ENCODE measurements at places on chromosomes 12 and 14.

- DNase-seq, result no peak
Measured at GRCh38 chr14:103118018-103118662, 5.1 kb upstream of the TNFAIP2 start.

- no peak for DNase-seq
Measured at GRCh38 chr12:92337128-92337527, 191.5 kb upstream of the BTG1 start.

DNA sequence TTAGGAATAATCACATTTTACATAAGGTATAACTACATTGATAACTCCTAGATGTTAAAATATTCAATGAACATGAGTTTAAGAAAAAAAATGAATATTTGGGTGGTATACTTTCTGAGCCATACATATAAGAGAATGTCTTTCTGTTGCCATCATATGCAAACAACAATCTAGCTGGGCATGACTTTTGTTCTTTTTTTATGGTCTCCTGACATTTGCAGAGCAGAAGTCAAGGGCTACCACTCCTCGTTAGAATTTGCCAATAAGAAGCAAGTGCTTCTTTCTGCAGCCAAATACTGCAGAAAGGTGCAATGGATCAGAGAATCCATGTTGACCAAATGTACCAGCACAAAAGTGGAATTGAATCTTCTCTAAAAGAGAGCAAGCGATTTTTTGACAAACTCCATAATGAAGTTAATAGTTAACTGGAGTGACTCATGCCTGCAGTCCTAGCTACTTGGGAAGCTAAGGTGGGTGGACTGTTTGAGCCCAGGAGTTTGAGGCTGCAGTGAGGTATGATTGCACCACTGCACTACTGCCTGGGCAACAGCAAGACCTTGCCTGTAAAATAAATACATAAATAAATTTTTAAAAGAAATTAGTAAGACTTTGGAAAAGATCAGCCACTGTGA lies 25.5 kb upstream of the CCDC91 start:
- no peak for DNase-seq

DNA sequence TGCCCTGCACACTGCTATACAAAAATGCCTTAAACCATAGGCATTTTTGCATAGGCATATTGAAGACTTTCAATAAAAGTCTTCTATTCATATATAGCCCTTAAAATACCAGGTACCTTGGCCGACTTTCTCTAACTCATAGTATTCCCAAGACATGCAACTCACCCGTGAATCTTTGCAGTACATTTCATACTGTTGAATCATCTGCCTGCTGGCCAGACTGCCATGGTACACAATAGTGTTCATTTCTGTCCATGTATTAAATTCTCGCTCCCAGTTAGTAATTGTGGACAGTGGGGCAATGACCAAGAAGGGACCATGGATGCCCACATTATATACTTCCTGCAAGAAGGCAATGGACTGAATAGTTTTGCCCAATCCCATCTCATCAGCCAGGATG lies 24.3 kb upstream of the SUPT16H start:
- DNase-seq, result no peak

GRCh38 chr12:27900920-27901879 lies 71.3 kb downstream of the PTHLH start:
- DNase-seq, result no peak

GRCh38 chr12:132146772-132147422 lies 2.6 kb downstream of the NOC4L start:
- no peak for DNase-seq

- no peak for DNase-seq
Measured at GRCh38 chr14:74978416-74978947, 23.1 kb upstream of the PGF start.

DNA sequence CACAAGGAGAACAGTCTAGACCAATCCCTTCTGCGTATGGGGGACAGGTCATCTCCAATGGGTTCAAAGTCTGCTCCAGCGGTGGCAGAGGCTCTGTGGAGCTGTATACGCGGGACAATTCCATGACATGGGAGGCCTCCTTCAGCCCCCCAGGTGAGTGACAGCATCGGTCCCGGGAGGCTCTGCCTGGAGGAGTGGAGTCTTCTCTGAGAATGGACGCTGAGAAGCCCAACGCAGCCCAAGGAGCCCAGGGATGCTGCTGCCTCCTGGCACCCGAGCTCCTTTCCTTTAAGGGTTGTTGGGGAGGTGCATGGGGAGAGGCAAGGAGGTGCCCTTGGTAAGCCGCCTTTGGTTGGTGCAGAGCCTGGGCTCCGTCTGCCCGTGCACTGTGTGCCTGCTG lies 28.2 kb downstream of the ADGRD1 start:
- no peak for DNase-seq

DNA sequence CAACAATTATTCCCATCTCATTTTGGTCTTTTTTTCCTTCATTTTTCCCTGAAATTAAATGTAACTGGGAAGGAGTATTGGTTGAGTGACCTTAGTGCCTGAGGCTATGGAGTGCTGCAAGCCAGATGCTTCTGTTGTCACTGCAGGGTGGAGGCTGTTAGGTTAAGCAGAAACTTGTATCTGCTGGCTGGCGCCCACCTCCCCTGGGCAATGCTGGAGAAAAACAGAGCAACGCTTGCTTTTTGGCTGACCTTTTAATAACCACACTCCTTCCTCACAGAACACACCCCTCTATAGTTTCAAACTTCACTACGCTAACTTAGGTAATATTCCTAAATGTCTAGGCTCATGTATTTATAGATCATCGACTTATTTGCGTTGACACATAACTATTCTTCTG lies 583.5 kb upstream of the NOVA1 start:
- DNase-seq, result no peak

GRCh38 chr14:106578481-106578880 lies 1052.1 kb downstream of the TMEM121 start:
- DNase-seq, result no peak

DNA sequence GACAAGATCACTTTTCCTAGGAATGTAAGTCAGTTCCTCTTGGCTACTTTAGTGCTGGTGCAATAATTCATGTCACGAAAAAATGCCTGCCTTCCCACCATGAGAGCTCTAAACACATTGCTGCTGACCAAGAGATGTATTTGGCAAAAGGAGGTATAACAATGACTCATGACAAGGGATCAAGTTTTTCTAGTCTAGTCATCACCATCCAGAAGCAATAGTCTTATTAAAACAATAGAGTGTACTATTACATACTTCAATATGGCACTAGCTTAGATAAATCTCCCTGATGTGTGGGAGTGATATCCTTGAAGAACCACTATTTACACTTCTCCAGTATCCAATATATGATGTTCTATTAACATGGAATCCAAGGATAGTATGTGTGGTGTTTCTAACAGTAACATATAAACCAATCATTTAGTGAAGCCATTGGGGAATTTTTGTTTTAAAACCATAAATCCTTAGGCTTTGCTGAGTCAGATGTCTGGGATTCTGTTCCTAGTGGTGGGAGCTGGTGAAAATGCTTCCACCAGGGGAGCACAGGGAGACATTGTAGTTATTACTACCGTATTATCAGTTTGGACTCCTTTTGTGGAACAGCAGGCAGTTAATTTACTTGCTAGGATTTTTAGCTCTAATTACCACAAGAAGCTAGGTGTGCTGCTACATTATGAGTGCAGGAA lies 1387.5 kb downstream of the LRFN5 start:
- DNase-seq, result no peak

- no peak for DNase-seq
Measured at GRCh38 chr14:85483037-85483436, 46.9 kb upstream of the FLRT2 start.

GRCh38 chr14:45968037-45968436 lies 683.5 kb downstream of the RPL10L start:
- DNase-seq, result no peak

GRCh38 chr14:96512602-96513397 lies 10.6 kb downstream of the PAPOLA start:
- DNase-seq, result no peak

- DNase-seq, result no peak
Measured at GRCh38 chr12:12540261-12541013, 22.2 kb downstream of the DUSP16 start.

- DNase-seq, result no peak
Measured at GRCh38 chr12:39763071-39763889, 143.7 kb upstream of the ABCD2 start.

- DNase-seq, result no peak
Measured at GRCh38 chr14:64620910-64621309, 71.1 kb downstream of the PPP1R36 start.

GRCh38 chr12:2941524-2941923 lies 17.7 kb upstream of the TEAD4 start:
- DNase-seq, result no peak

- DNase-seq, result no peak
Measured at GRCh38 chr14:89507521-89507920, 90.5 kb upstream of the FOXN3 start.

- no peak for DNase-seq
Measured at GRCh38 chr14:47194055-47194454, 481.4 kb downstream of the MDGA2 start.

GRCh38 chr14:61426048-61426447 lies 104.7 kb downstream of the PRKCH start:
- DNase-seq, result no peak

DNA sequence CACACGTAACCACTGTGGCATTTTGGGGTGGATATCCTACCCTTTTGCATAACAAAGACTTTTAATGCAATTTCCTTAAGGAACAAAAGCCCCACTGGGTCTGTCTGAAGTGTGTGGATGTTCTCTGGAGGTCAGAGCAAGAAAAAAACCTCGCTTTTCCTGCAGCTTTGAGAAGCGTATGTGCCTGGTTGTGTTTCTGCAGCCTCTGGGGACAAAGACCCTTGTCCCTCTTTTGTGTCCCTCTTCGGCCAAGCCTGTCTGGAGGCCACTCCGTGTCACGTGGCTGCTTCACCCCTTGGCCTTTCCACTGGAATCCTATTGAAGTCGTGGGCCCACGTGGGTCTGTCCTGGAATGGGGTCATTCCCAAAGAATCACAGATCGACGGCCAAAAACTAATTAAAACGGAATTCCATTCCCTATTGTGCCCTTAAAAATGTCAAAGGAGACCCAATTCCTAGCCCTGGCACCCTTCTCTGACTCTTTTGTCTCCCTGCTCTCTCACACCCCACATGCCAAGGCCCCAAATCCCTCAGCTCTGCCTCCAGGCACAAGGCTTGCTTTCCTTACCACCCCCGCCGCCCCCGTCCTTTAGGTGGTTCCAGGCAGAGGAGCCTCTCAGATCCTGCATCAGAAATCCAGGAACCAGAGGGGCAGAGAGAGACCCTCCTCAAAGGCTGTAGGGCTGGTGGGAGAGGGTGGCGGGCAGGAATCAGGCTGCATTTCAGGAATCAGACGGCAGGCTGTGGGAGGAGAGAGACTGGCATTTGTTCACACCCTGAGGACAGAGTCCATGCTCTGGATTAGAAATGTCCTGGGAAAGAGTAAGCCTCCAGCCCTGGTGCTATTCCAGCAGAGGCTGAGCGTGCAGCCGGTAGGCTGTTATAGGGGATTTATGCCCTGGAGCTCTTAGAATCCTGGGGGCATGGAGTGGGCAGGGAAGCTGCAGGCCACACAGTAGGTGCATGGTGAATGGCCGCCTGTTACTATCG lies 12.6 kb upstream of the CYP46A1 start:
- no peak for DNase-seq

- no peak for DNase-seq
Measured at GRCh38 chr14:38469156-38469555, 213.3 kb upstream of the CLEC14A start.
